ENCODE measurements at places on chromosomes 6 and 20.

DNA sequence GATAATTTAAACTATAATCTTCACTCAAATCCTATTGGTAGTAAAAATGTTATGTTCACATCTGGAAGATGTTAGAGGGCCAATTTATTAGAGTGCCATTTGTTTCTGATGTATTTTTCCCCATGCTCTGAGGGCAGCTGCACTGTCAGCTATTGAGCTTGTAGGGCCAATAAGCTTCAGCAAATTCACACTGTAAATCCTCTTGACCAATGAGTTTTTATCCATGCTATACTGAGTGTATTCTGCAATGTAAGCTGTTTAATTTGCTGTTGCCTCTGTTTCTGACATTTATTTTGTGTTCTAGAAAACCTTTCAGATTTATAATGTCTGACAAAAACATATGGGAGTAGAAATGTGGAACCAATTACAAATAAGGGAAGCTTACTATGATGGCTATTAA is 62.6 kb downstream of the OGFRL1 start:
- H3K27me3 ChIP-seq: peaks cover 8% of the 10 kb centered on the region
- DNase-seq: no peak
- no peak overlapping the region for H3K27ac ChIP-seq
- no peak overlapping the region for H3K4me3 ChIP-seq

DNA sequence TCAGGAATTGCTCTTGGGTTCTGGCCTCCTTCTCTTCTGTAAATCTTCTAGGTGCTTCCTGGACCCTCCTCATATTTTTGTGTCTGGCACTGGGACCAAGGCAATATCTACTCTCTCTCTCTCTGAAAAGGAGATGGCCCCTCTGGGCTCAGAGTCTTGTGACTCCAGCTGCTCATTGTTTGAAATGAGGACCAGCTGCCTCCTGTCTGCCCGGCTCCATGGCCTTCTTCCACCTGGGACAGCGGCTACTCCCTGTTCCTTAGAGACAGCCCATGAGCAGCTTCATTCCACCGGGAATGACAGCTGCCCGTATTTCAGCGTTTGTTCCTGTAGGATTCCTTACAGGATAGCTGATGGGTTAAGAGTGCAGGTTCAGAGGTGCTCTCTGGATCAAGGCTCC is 2.9 kb downstream of the TGM3 start:
- peaks cover 75% of the 10 kb centered on the region for H3K27me3 ChIP-seq
- no peaks in the 10 kb centered on the region for H3K4me1 ChIP-seq
- H3K27ac ChIP-seq: no peak overlapping the region
- no peak for DNase-seq
- no peaks in the 10 kb centered on the region for H3K36me3 ChIP-seq
- no peak overlapping the region for H3K4me3 ChIP-seq

DNA sequence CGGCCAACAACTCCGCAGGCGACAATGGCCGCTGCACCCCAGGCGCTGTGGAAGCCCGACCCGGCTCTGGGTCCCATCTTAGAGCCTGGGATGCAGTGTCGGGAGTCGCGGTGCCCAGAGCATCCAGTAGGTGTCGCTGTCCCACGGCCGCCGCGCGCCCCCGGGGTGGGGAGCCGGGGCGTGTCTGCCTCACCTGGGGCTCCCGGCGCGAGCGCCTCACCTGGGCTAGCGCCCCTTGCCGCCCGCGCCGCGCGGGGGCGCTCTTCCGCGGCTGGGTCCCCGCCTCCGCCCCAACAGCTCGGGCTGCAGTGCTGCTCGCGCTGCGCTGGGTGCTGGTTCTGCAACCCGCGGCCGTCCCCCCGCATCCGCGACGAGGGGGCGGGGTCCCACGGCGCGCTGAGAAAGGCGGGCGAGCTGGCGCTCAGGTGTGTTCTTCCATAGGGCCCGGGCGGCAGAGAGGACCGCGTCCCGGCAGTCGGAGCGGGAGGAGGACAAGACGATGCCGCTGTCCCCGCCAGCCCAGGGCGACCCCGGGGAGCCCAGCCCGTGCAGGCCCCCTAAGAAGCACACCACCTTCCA is at the start of gene CRYBG1:
TSS of gene CRYBG1 (plus strand) at position 308 of the 579 bp plus-strand sequence. CDS start at position 500, 192 bp downstream.
- H3K27ac ChIP-seq: no peak within 1 kb of the TSS
- DNase-seq: peak; percentile 71
- peak within 1 kb of the TSS; percentile 83 for H3K4me3 ChIP-seq
- peaks cover 2% of the 10 kb centered on the region for H3K36me3 ChIP-seq
- peaks cover 5% of the 10 kb centered on the region for H3K4me1 ChIP-seq

DNA sequence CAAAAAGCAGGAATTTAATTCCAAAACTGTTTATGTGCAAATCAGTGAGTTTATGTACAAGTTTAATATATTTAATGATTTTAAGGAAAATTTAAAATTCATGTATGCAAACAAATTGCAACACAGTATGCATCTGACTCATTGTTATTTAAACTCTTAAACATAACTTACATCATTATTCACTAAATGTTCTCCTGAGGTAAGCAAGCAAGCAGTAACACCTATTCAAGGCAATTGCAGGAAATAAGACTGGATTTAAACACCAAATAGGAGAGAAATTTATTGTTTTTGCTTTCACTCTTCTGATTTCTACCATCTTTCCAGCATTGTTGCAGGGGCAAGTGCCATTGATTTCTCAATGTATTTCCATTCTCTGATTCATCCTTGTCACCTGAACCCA is 239.5 kb downstream of the TFAP2A start:
- no peaks in the 10 kb centered on the region for H3K4me1 ChIP-seq
- H3K27ac ChIP-seq: no peak overlapping the region
- no peaks in the 10 kb centered on the region for H3K27me3 ChIP-seq

GRCh38 chr20:30921286-30922071 is 336.0 kb upstream of the DEFB115 start:
- H3K27ac ChIP-seq: no peak overlapping the region
- no peak overlapping the region for H3K4me3 ChIP-seq
- DNase-seq: no peak
- H3K27me3 ChIP-seq: no peaks in the 10 kb centered on the region
- H3K36me3 ChIP-seq: no peaks in the 10 kb centered on the region

DNA sequence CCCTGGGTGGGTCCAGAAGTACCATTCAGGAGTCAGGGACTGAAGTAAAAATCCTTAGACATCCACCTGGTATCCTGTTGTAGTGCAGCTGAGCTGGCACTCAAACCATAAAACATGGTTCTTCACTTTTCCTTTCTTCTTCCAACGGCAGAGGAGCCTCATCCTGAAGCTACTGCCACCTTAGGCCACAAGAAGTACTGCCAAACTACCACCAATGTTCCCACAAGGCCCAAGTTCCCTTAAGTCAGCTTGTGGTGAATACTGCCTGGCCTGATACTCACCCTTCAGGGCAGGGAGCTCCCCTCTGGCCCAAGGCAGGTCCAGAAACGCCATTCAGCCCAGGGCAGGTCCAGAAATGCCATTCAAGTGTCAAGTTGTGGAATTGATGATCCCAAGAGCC is 1053.4 kb upstream of the CITED2 start:
- H3K27ac ChIP-seq: no peak overlapping the region
- peaks cover 4% of the 10 kb centered on the region for H3K27me3 ChIP-seq
- H3K4me3 ChIP-seq: no peak overlapping the region
- no peak for DNase-seq

- H3K27me3 ChIP-seq: no peaks in the 10 kb centered on the region
- H3K4me3 ChIP-seq: no peak overlapping the region
- peaks cover 2% of the 10 kb centered on the region for H3K36me3 ChIP-seq
These were observed 15.2 kb downstream of the TAB2 start for GRCh38 chr6:149332602-149333265.

GRCh38 chr6:159137676-159138075 is 31.5 kb upstream of the FNDC1 start:
- H3K4me1 ChIP-seq: no peaks in the 10 kb centered on the region
- no peak for DNase-seq
- H3K36me3 ChIP-seq: peaks cover 4% of the 10 kb centered on the region
- H3K27me3 ChIP-seq: peaks cover 26% of the 10 kb centered on the region
- no peak overlapping the region for H3K27ac ChIP-seq

DNA sequence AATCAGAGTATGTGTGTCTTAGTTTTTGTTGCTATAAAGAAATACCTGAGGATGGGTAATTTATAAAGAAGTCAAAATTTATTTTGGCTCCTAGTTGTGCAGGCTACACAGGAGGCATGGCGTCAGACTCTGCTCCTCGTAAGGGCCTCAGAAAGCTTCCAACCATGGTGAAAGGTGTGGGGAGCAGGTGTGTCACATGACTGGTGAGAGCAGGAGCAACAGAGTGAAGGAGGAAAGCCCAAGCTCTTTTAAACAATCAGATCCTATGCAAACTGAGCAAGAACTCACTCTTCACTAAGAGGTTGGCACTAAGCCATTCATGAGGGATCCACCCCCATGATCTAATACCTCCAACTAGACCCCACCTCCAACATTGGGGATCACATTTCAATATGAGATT is 1524.3 kb downstream of the HACE1 start:
- H3K36me3 ChIP-seq: no peaks in the 10 kb centered on the region
- H3K27ac ChIP-seq: no peak overlapping the region
- no peaks in the 10 kb centered on the region for H3K4me1 ChIP-seq
- no peaks in the 10 kb centered on the region for H3K27me3 ChIP-seq
